NB4 (cell line): ENCODE measurements at places on chromosomes 12 and 14.

- DNase-seq: no peak
Observed at GRCh38 chr14:91219517-91220389, 24.8 kb downstream of the GPR68 start.

DNA sequence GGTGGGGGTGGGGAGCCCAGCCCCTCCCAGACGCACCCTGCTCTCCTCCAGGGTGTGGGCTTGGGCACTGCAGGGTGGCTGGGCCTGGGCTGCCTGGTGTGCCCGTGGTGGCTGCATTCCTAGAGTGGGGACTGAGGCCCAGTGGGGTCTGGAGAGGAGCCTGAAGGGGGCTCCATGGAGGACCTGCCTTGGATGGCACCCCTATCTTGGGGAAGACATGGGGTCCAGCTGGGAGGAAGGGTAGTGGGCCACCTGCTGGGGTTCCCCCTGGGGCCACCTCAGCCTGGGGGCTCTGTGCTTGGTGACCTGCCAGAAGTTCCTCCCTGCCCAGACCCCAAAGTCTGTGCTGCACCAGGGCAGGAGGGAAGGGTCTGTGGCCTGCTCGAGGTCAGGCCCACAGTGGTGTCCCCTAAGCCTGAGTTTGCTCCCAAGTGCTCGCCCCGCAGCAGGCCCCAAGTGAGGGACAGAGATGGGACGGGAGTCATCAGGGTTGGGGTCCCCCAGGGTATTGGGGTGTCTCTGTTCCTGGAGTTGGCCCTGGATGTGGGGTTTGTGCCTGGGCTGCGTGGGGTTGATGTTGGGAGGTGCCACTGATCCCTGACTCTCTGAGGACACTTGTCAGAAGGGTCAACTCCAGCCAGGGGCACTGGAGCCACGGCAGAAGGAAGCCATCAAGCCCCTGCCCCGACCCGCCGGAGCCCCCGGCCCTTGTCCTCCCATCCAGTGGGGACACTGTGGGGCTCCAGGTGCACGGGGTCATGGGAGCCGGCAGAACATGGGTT lies 382.9 kb downstream of the TMEM121 start:
- DNase-seq: no peak

DNA sequence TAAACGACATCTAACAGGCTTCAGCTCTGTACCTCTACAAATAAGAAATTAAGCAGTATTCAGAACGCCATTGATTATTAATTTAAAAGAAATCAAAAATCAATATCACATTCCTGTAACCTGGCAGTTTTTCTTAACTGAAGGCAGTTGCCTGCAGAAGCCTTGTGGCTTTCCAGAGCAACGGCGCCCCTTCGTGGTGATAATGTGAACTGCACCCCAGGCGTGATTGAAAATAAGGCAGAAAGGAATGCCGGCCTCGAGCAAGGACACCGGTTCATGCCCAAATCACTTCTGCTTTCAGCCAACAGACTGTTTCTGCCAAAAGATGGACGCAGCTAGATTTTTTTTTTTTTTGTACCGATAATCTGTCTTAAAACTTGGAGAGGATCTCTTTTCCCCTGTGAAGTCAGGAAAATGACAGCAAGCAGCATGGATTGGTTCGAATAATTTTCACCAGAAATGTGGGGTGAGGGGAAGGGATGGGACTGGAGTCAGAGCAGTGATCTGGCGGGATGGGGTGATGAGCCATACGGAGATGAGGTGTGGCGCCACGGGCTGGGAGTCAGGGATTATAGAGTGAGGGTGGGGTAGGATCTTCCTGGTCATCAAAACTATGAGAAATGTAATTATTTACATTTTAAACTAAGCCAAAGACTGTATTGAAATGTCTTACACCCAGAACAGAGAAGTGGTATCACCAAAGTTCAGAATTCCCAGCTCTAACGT lies 473.0 kb downstream of the DPF3 start:
- DNase-seq: peak; percentile 68

GRCh38 chr14:67900231-67900630 lies 80.7 kb downstream of the RAD51B start:
- no peak for DNase-seq

DNA sequence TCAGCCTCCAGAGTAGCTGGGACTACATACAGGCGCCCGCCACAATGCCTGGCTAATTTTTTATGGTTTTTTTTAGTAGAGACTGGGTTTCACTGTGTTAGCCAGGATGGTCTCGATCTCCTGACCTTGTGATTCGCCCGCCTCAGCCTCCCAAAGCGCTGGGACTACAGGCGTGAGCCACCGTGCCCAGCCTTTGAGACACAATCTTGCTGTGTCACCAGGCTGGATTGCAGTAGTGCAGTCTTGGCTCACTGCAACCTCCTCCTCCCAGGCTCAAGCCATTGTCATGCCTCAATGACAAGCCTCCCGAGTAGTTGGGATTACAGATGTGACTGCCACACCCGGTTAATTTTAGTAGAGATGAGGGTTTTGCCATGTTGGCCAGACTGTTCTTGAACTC lies 21.3 kb upstream of the STRN3 start:
- DNase-seq: no peak

DNA sequence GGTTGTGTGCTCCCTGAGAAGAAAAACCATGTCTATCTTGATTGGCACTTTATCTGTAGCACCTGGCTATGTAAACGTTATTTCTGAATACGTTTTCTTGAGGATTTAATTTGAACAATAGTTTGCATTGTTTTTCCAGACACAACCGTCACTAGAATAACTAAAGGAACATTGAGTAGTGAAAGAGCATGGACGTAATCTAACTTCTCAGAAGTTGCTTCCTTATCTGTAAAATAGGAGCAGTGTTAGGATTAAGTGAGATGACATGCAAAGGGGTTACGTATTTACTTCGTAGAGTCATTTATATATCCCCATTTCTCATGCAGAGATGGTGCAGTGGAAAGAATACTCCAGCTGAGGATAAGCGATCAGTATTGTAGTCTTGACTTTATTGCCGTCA lies 8.1 kb downstream of the AEBP2 start:
- DNase-seq: no peak

DNA sequence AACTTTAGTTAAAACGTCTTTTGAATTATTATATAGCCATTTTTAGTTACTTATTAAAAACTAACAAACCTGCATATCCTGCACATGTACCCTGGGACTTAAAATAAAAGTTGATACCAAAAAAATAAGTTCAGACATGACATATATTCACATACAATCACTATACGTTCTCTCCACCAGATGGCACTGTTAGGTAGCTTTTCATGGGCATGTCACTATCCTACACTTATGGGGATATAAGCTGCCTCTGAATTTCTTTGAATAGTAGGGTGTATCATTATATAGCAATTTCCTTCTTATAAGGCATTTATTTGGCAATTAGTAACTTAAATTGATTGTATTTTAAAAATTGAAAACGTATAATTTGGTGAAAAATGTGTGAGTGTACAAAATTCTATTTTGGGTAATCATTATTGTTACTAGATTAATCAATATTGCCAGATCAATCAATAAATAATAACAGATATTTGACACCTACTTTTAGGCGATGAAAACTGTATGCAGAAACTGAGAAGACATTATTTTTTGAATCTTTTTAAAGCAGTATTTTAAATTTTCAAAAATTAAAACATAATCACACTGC lies 31.8 kb upstream of the OR10A7 start:
- peak; percentile 82 for DNase-seq

GRCh38 chr12:78951803-78952551 lies 87.4 kb downstream of the SYT1 start:
- no peak for DNase-seq

- no peak for DNase-seq
Observed at GRCh38 chr14:103744621-103745395, 29.2 kb downstream of the ZFYVE21 start.

GRCh38 chr14:69268763-69269162 lies 8.8 kb downstream of the GALNT16 start:
- no peak for DNase-seq

- DNase-seq: peak; percentile 14
Observed at GRCh38 chr14:76717508-76718290, 43.6 kb upstream of the VASH1 start.

DNA sequence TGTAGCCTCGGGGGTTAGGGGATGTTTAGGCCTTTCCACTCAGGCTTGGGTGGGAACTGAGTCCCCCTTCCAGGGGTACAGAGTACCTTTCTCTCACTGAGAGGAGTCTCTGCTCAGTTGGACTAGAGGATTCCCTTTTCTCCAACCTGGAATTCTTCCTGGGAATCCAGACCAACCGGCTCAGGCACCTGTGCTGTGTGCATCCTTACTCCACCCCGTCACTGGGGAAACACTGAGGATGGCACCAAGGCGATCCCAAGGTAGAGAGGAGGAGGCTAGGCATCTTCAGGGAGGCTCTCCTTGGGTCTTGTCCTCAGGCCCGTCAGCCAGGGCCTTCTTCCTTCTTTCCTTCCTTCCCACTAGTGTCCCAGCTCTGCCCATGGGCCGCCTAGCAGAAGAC lies 871 bp upstream of the TGM1 start:
- no peak for DNase-seq

DNA sequence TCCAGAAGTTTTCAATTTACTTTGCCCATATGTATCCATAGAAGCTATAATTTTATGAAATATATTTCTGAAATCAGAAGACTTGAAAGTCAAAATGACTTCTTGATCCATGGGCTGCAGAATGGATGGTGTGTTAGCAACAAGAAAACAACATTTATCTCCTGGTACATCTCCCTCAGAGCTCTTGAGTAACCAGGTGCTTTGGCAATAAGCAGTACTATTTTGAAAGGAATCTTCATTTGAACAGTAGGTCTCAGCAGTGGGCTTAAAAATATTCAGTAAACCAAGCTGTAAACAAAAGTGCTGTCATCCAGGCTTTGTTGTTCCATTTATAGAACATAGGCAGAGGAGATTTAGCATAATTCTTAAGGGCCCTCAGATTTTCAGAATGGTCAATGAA lies 100.4 kb downstream of the SLC38A1 start:
- DNase-seq: no peak

- DNase-seq: no peak
Observed at GRCh38 chr12:130640901-130641300, 75.2 kb downstream of the RIMBP2 start.

DNA sequence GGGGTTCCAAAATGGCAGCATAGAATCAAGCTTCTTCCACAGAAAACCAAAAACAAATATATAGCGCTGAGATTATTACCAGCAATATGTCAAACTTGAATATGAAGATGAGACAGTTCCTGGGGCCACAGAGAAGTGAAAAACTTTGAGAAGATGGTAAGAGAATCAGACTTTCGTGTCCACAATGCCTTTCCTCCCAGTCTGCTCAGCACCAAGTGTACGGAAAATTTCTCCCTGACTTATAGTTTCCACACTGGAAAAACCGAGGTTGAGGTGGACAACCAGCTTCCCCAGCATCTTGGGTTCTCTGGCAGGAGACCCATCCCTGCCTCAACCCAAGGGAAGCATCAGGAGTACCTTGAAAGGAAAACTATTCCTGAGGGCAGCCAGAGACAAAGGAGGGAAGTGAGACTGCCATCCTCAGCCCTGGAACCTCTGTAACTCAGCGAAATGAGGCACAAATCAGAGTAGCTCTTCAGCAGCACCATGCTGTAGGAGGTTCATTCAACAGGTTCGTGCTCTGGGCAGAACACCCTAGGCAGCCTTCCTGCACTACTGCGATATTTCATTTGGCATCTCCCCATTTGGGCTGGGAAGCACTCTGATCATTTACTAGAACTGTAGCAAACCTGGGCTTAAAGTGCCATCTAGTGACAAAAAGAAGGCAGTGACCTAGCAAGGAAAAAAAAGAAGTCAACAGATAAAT lies 52.4 kb upstream of the CAPRIN2 start:
- DNase-seq: peak; percentile 74

DNA sequence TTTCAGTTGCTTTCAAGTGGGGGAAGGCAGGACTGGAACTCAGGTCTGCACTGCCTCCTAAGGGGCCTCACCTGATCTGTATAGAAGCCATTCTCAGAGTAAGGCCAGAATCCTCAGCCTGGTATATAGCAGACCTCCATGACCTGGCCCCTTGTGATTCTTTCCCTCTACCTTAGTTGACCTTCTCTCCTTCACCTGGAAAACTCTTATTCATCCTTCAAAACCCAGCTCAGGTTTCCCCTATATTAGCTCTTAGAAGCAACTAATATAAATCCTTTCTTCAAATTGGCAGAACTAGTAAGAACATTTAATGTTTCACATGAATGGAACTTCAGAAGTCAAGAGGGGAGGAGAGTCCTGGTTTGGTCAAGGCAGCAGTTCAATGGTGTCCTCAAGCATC lies 26.0 kb upstream of the WSCD2 start:
- no peak for DNase-seq

- DNase-seq: no peak
Observed at GRCh38 chr12:3325736-3326135, 165.3 kb upstream of the PRMT8 start.

- DNase-seq: no peak
Observed at GRCh38 chr14:23163830-23164229, 19.6 kb downstream of the SLC7A8 start.

DNA sequence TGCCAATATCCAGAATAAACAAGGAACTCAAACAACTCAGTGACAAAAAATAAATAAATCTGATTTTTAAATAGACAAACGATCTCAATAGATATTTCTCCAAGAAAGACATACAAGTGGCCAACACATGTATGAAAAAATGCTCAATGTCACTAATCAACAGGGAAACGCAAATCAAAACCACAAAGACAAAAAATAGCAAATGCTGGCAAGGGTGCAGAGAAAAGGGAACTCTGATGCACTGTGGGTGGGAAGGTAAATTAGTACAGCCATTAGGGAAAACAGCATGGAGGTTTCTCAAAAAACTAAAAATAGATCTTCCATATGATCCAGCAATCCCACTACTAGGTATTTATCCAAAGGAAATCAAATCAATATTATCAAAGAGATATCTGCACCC lies 3.5 kb upstream of the EIF5 start:
- peak; percentile 25 for DNase-seq

DNA sequence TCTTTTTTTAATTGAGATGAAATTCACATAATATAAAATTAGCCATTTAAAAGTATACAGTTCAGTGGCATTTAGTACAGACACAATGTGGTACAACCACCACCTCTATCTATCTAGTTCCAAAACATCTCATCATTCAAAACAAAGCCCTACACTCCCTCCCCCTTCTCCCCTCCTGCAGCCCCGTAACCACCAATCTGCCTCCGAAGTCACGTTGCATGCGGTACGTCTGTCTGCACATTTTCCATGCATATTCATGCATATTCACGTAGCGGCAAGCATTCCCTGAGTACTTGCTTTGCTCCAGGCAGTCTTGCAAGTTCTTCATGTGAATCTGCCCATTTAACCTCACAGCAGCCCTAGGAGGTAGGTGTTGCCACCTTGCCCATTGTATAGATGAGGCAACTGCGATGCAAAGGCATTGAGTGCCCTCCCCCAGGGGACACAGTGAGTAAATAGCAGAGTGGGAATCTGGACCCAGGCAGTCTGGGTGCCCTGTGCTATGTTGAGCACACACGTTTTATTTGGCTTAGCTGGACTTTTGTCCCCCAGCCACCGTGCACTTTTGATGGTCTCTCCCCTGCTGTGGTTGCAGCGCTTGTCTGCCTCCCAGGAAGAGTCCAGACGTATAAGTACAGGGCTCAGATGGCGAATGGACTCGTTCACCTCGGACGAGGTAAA lies 43.4 kb downstream of the RIN3 start:
- no peak for DNase-seq

DNA sequence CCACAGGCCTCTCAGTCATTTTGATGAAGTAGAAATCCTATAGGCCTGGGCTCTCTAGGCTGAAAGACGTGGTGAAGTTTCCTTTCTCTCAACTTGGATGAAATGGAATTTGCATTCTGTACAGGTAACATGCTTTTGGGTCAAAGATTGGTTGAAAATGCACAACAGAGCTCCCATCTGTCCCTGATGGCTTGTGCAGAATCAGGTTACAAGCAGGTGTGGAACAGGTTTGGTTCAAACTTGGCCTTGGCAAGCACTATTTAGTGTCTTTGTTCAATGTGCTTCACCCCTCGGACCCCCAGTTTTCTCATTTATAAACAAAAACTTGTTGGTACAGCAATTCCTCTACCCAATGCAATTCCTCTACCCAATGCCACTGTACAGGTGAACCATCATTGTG lies 1493.0 kb downstream of the AACS start:
- DNase-seq: no peak
